ENCODE measurements at places on chromosomes 7 and 10.

GRCh38 chr7:27146491-27147198 is 929 bp downstream of the HOXA6 start:
- DNase-seq, result no peak

- DNase-seq, result no peak
Measured at GRCh38 chr10:86082556-86082955, 284.0 kb downstream of the GRID1 start.

DNA sequence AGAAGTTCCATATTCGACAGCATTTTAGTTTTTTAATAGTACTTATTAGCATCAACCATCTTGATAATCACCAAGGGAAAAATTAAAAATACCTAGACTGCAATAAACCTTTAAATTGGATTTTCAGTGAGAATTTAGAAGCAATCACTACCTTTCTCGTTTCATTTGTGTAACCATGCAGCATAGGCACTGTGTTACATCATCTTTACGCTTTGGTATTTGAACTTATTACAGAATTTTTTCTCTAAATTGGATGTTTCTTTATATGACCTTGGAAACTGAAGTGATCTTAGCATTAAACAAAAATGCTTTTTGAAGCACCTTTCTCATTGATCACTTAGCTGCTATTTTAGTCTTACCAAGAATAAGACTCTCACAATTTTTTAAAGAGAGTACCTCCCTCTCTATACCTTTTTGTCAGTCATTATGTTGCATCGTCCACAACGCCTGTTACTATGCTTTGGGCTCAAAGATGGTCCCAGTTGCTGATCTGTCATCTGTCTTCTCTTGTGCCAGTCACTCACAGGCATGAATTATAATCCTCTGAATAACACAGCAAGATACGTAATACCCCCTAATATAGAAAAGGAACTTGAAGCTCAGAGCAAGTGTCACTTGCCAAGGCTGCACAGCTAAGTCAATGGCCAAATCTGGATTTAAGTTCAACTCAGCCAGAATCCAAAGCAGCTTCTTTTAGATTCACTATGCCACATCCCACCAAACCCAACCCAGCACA is 19.6 kb upstream of the ASCC1 start:
- no peak for DNase-seq

- DNase-seq, result no peak
Measured at GRCh38 chr10:6089334-6090219, 743 bp downstream of the RBM17 start.

GRCh38 chr7:122258971-122259370 is 45.6 kb downstream of the FEZF1 start:
- DNase-seq, result no peak

GRCh38 chr7:70657571-70657970 is 474.4 kb upstream of the GALNT17 start:
- DNase-seq, result no peak

DNA sequence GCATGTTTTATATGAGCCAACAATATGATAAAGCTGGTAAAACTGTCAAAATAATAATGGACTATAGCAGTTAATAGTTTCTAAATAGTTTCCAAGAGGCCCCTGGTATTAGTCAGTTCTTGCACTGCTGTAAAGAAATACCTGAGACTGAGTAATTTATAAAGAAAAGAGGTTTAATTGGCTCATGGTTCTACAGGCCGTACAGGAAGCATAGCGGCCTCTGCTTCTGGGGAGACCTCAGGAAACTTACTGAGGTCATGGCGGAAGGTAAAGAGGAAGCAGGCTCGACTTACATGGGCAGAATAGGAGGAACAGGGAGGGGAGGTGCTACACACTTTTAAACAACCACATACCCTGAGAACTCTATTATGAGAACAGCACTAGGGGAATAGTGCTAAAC is 104.6 kb downstream of the PPP1R9A start:
- no peak for DNase-seq
